ENCODE measurements at places on chromosomes 3 and 15.

DNA sequence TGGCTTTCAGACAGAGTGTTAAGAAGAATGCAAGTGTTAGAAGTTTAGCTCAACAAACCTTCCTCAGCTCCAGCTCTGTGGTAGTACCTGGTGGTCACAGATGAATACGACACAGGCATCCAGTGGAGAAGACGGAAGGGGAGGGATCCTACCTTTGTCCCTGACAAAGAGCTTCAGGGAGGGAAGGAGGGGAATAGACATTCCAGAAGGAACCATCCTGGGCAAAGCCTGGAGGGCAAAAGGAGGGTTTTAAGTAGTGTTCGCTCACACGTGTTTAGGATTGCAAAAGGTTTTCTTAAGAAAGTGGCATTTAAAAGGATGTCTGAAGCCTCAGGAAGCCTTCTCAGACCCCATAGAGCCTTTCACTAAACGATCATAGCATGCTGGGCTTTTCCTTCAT is 2.8 kb downstream of the CHCHD4 start:
- no peak for DNase-seq

DNA sequence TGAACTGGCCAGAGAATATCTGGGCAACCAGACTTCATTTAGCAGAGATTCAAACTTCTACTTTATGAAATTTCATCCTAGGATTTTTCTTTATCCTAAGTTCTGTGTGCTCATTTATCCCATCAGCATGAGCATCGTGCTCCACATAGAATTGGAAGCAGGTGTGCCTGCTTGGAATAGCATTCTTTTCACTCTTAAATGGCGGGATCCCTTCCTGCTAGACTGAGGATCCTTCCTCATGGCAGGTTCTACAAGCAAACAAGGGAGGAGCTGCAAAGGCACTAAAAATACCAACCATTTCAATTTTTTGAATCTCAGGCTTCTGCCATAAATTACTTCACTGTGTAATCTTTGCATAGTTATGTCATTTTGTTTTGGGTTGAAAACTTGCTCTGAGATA is 74.6 kb upstream of the FLNB start:
- no peak for DNase-seq

DNA sequence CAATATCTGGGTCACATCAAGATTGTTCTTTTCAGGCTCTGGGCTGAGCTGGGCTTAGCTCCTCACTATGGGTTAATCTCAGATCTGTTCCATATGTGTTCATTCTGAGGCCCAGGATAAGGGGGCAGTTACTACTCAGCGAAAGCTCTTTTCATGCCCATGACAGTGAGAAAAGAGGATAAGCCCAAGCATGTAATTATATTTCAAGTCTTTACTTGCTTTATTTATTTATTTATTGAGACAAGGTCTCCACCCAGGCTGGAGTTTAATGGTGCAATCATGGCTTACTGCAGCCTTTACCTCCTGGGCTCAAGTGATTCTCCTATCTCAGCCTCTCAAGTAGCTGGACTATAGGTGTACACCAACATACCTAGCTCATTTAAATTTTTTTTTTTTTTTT is 44.7 kb upstream of the SELENOK start:
- DNase-seq, result no peak

DNA sequence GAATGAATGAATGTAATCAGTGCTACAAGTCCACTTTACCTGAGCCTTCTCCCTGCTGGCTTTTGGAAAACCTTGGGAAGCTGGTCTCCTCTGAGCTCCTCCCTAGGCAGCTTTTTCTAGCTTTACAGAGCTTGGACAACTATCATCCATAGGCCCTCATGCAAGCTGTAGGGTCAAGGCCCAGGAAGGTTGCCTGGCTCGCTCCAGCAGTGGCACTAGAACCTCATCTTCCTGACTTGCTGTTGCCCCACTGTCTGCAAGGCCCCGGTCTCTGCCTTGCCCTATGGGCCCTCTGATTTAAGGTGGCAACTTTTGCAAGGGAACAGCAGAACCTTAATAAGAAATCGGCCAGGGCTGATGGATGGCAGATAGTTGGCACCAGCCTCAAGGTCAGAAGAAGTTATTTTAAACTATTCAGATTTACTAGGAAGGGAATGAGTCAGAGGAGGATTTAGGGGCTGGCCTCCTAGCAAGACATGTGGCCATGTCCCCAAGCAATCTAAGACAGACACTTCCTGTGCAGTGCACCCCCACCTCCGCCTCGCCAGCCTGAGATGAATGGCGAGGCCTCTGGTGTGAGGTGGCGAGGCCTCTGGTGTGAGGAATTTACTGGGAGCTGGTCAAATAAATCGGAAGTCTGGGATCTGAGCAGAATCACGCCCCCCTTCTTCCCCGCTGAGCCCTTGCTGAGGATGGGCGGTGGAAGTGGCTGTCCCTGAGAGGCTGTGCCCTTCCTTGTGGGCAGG is 180.8 kb downstream of the MEGF11 start:
- no peak for DNase-seq

GRCh38 chr3:129697229-129697969 is 90.9 kb upstream of the PLXND1 start:
- no peak for DNase-seq

GRCh38 chr3:151869181-151869580 is 4.3 kb upstream of the SUCNR1 start:
- DNase-seq, result no peak

DNA sequence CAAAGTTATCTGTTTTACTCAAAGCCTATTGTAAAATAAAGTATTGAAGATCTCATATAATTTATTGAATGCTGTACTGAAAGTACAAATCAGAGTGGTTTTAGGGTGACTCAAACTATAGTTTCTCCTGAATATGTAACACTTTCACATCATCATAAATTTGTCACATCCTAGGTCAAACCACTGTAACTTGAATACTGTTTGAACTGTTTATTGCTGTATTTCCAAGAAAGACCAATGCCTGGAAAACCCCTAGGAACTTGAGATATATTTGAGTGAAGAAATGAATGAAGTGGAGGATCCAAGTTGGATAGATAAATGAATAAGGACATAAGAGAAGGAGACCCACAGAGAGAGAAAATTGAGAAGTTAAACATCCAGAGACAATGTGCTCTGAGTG is 348.2 kb downstream of the GRM7 start:
- DNase-seq, result no peak

DNA sequence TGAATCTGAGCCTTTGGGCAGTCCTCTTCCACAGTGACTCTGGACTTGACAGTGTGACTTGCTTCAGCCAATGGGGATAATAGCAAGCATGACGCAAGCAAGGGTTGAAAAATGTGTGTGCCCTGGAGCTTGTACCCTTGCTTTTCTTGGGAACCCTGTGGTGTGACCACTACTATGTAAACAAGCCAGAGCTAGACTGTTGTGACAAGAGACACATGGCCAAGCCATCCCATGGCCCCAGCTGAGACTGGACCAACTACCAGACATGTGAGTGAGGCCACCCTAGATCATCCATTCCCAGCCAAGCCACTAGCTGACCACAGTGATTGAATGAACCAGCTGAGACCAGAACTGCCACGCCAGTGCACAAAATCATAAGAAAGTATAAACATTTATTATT is 11.8 kb downstream of the MYO1E start:
- DNase-seq, result no peak

- no peak for DNase-seq
Measured at GRCh38 chr15:61794276-61794675, 266.0 kb downstream of the VPS13C start.

DNA sequence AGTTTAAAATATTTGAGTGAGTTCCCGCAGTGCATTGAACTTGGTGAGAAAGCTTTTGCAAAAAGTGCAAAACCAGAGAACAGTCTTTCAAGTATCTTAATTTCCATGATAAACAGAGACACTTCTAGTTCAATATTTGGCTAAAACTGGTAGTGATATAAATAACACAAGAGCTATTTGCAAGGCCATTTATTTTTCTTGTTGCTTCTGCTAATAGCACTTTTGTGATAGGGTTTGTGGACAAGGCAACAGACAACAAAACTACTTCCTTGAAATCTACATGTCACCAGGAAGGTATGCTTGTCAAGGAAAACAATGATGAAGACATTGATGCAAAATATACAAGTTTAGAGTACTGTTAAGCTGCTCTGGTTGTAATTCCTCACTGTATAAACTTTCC is 1225.1 kb downstream of the OTOL1 start:
- no peak for DNase-seq

DNA sequence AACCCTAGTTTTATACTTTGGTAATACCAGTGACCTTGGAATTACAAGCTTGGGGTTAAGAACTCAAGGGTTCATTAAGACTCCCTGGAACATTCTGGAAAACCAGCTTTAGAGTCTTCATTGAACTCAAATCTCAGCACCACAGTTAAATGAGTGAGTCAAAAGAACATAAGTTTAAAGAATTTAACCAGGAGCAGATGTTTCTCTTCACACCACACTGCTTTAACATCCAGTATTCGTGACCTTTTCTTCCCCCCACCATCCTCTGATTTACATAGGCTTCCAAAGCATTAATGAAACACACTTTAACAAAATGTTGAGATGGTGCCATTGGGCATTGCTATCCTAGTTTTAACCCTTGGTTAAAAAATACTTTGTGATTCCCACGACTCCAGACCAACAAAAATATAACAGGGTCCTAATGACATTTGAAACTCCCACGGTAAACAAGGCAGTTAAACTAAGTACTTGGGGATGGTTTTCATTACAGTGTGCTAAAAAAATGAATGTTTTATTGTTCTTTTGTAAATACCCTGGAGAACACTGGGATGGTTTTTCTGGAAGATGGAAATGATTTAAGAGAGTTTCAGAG is 123.9 kb downstream of the OXNAD1 start:
- DNase-seq, result no peak

DNA sequence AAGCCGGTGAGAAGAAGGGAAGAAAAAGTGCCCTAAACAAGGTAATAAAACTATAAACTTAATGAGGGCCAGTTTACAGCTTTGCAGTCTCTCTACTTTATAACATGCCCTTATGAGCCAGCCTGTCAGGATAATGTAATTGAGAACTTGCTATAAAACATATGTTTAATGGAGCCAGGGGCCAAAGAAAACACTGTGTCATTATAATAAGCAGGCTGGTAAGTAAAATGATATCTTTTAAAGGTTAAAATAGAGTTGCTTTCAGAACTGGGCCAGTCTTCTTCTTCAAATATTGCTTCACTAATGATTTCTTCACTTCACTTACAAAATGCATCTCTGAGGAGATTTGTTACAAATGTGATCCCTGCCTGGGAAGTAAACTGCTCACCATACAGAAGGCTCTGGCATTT is 192.5 kb downstream of the SHOX2 start:
- no peak for DNase-seq

GRCh38 chr15:87731630-87732029 is 524.9 kb downstream of the NTRK3 start:
- DNase-seq, result no peak

GRCh38 chr15:55741833-55742497 is 987 bp downstream of the PRTG start:
- DNase-seq, result no peak

DNA sequence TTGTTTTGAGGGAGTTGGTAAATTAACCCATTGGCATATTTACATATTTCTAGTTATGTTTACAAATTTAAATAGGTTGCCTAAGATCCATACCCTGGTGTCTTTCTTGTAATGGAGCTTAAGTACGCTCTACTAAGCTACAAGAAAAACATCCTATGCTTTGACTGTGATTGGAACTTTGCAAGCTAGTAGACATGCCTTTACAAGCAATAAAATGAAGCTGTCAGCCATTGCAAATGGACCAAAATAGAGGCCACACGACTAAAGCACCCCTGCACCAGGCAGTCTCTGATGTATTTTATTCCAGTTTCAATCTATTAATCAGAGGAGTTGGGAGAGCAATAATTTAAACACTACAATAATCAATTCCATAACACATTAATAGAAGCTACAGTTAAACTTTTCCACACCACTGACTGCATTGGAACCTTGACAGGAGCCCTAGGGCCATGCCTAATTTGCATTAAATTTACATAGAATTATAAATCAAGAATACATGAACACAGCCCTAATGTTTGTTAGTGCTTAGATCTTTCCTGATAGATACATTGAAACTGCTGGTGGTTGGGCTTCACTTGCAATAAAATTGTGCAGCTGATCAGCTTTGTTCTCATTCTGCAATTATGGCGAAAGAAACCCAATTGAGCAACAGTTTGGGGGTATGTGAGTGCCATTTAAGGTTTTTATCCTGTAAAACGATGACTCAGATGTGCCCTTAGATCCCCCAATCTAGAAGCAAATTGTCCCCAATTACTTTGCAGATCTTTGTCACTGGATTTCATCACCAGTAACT is 360.1 kb downstream of the LSAMP start:
- DNase-seq, result no peak

GRCh38 chr3:25582242-25582641 is 82.5 kb downstream of the TOP2B start:
- DNase-seq, result no peak

DNA sequence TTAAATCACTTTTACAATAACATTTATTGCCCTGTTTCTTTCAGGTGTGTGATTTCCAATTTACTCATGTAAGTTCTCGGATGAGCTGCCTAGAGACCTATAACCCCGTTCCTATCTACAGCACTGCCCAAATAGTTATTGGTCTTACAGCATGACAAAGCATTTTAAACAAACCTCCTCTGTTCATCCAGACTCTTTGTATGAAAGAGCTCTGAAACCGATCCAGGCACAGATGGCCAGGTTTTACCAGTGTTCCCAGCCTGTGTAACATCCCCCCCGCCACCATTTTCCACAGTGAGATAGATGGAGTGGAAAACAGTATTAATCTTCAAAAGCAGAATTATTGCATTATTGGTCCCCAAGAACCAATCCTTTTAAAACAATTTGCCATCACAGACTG is 59.0 kb upstream of the SPTSSB start:
- no peak for DNase-seq

DNA sequence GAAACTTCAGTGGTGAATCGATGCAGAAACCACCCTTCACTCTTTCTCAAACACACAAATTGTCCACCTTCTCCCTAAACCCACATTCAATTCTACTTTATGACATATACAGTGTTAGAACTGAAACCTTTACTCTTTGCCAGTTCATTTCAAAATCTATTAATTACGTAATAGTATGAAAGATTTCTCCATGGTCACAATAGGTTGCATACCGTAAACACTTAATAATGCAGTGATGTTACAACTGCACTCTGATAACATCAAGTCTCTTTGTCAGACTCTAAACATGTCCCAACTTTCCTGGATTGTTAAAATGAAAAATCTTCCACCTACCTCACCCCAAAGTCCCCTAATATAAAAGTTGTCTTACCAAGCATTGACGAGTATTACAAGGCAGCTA is 111.8 kb upstream of the PROK2 start:
- no peak for DNase-seq

- DNase-seq, result no peak
Measured at GRCh38 chr15:37086521-37086920, 13.8 kb downstream of the MEIS2 start.

GRCh38 chr15:25866874-25867273 is 3.7 kb upstream of the ATP10A start:
- DNase-seq, result no peak

DNA sequence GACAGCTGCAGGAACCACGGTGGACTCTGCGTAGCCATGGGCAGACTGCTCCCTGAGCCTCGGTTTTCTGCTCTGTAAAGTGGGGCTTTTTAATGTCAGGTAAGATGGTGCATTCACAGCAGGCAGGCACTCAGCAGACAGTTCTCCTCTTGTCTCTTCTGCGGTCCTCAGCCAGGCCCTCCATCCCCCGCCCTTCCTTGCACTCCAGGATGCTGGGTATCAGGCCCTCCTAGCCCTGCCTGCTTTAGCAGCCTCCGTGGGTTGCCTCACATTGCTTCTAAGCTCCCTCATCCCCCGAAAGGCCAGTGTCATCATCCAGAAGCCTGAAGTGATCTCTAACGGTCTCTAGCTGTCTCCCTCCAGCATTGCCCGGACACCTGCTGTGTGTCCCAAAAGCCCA is 115.7 kb downstream of the WNT7A start:
- DNase-seq, result no peak

GRCh38 chr3:89851974-89852621 is 744.7 kb downstream of the EPHA3 start:
- DNase-seq, result peak; percentile 6

GRCh38 chr15:92603743-92604470 is 51.7 kb downstream of the FAM174B start:
- DNase-seq, result no peak
